ENCODE measurements at places on chromosomes 3 and 15.

DNA sequence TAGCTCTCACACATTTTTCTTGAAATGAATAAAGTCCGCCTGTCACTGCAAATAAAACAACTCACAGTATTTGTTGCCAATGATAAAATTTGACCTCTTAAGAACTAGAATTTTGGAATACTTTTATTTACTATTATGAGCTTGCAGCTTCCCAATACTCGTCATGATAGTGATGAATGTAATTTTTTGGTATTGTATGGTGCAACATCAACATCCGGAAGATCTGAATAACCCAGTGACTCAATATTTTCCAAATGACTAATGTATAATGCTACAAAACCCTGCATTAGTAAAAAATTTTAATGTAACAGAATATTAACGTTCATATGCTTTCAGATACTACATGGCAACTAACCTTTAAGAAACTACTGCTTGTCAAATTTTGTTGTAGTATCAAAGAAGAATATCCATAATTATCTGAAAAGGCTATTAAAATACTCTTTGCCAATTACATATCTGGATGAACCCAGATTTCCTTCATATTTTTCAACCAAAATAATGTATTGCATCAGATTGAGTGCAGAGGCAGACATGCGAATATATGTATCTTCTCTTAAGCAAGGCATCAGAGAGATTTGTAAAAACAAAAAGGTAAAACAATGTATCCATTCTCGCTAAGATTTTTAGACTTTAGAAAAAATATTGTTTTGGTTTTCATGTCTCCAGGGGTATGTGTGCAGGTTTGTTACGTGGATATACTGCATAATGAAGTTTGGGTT lies 95.3 kb downstream of the IGF2BP2 start:
- no peak for DNase-seq

DNA sequence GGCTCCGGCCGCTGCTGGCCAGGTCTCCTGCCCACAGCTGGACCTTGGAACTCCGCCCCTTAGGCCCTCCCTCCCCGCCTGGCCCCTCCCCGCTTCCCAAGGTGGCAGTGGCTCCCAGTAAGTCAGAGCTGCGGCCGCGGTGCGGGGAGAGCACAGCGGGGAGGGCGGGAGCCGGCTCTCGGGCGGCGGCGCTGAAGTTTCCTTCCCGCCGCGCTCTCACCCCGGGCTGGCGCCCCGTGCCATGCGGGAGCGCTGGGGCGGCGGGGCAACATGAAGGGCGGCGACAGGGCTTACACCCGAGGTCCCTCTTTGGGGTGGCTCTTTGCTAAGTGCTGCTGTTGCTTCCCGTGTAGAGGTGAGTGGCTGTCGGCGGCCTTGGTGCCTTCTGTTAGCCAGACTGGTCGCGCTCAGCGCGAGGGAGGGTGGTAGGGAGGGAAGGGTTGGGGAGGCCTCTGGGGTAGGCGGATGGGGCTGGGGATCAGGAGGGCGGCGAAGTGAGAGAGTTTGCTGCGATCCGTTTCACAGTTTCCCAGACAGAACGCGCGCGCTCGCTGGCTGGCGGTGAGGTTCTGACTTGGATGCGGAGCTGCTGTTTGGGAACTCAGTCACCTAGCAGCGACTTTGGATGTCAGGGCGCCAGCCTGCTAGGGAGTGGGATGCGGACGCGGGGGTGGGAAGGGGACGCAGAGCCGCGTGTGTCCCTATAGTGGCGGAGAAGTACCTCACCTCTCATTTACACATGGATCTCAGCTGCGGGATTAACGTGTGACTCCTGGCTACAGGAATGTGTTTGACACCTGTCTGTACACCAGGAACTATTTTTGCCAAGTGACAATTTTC lies 145.5 kb upstream of the UMPS start:
- DNase-seq, result peak; percentile 8

DNA sequence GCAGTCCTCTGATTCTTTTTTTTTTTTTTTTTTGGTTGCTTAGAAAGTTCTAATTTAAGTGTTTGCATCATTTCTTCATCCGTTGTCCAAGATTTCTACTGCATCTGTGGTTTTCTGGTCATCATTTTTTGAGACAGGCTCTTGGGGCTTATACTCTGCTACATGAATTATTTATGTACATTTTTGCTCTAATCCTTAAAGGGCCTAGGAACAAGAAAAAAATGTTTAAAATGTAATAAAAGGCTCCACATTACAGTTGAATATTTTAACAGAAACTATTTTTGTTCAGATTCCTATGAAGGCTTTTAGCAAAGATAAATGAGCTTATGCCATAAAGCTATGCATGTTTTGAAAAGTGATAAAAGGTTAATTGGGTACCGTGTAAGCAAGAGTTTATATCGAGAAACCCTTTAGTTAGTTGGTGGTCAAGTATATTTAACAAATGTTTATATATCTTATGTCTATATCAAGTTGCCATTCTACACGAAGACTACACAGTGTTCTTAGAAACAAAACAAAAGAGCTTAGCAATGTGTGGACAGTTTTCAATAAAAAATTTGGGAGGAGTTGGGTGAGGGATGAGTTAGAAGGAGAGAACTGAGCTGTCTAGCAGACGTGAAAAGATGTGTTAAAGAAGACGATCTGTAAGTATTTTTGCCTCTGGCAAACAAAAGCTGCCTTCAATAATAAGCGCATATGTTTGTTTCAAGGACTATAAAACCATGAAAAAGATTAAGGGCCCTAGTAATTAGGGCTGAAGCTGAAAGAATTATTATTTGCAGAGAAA lies 563.6 kb upstream of the NAALADL2 start:
- no peak for DNase-seq

DNA sequence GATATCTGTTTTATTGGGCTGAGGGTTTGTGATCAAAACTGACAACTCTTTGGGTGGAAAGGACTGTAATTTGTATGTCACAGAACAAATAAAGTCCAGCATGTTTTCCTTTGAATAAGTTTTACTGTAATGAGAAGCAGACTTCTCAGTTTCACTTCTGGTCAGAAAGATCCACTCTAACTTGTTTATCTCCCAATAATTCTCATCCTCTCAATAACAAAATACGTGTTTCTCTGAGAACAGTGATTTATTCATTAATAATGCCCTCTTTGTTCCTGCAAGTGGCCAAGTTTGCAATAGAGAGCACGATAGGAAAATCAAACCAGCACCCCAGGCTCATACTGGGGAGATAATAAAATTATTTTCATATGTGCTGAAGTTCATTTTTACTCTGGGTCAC lies 190.6 kb downstream of the CNTN3 start:
- DNase-seq, result no peak

DNA sequence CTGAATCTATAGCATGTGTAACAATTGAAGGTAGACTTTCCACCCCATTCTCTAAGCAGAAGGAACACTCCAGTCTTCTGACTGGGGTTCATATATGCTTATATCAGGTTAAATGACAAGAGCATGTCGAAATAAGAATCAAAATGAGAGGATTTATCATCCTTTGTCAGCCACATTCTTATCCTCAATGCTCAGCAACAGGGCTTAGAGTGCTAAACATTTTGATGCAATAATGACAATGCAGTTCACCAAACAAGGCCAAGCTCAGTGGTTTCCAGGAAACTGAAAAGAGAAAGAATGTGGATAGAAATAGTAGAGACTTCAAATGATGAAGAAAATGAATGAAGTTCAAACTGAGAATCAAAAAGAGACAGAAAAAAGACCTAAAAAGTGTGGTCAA lies 78.0 kb downstream of the FSIP1 start:
- no peak for DNase-seq

- no peak for DNase-seq
Observed at GRCh38 chr15:43966646-43967045, 139.8 kb downstream of the WDR76 start.

- DNase-seq, result no peak
Observed at GRCh38 chr15:58731756-58732535, 17.6 kb downstream of the ADAM10 start.

GRCh38 chr3:178437236-178437635 lies 99.0 kb upstream of the KCNMB2 start:
- DNase-seq, result no peak

DNA sequence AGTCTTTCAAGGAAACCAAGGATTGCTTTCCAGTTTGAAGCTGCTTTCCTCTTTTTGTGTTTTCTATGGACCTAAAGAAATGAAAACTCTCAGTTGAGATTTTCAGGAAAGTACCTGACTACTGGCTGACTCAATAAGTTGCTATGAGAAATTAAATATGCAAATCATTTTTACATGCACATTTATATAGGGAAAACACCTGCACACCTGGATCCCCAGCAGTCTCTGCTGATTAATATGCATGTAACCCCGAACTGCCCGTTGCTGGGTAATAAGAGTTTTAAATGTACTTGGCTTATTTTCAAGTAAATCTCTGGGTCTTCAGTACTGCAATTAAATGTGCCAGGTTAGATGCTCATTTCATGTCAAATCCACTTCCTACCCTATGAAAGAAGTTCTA lies 77.2 kb downstream of the KBTBD8 start:
- DNase-seq, result no peak

Measured in stimulated activated CD4-positive, alpha-beta T cell treated with anti-CD3 and anti-CD28 coated beads, Interleukin-1b, Interleukin-23, amount 100 ng/mL, for 4 hours (primary cell).